Thoracic aorta endothelial cell (primary cell): ENCODE measurements at places on chromosomes 3 and 15. TPM values are rescaled to one million over a fixed set of nuclear protein-coding genes. Genes with fewer than 3 reads are reported as not detected.

Gene RBP2
- total RNA-seq = not detected in 2 replicates

Gene PPP1R14D
- total RNA-seq = not detected in 2 replicates

Gene ROPN1
- total RNA-seq = not detected in 2 replicates

Gene ATP10A
- under 0.01 TPM in 2 replicates for total RNA-seq

Gene NPAP1
- not detected in 2 replicates for total RNA-seq

Gene BDH1
- total RNA-seq = 3.9 and 8.9 TPM in 2 replicates

Gene SKOR1
- 0.07 TPM in 1 of 2 replicates, not detected in the other for total RNA-seq

Gene PP2D1
- not detected in 2 replicates for total RNA-seq

Gene CACNA1D
- under 0.01 TPM in 1 of 2 replicates, not detected in the other for total RNA-seq

Gene ANP32A
- 96.4 and 107 TPM in 2 replicates for total RNA-seq

Gene DNAH1
- 2.7 and 2.9 TPM in 2 replicates for total RNA-seq

Gene CLDN18
- total RNA-seq = not detected in 2 replicates

Gene RETNLB
- total RNA-seq = not detected in 2 replicates

Gene GATM
- total RNA-seq = 0.66 and 1.3 TPM in 2 replicates

Gene SH3GL3
- not detected in 2 replicates for total RNA-seq

Gene CD86
- not detected in 2 replicates for total RNA-seq

Gene NAALADL2
- total RNA-seq = 3.8 and 5.6 TPM in 2 replicates

Gene PRR23A
- not detected in 2 replicates for total RNA-seq

Gene COL6A5
- not detected in 2 replicates for total RNA-seq

Gene ARL14
- total RNA-seq = 0.22 TPM in 1 of 2 replicates, not detected in the other

Gene SLC28A2
- not detected in 2 replicates for total RNA-seq

Gene ZDHHC23
- total RNA-seq = 5.2 and 6.8 TPM in 2 replicates

Gene TNIK
- 55.2 and 61.7 TPM in 2 replicates for total RNA-seq

Gene VWA5B2
- total RNA-seq = under 0.01 TPM in 1 of 2 replicates, not detected in the other

Gene AADACL2
- total RNA-seq = not detected in 2 replicates

Gene SERINC4
- not detected in 2 replicates for total RNA-seq

Gene PTPN9
- total RNA-seq = 25.8 and 29.1 TPM in 2 replicates

Gene CADM2
- total RNA-seq = 0.07 TPM in 1 of 2 replicates, not detected in the other

Gene ALDH1L1
- total RNA-seq = not detected in 2 replicates

Gene RGMA
- total RNA-seq = 0.14 TPM in 1 of 2 replicates, not detected in the other

Gene PAK6
- total RNA-seq = not detected in 2 replicates

Gene TIMP4
- total RNA-seq = 0.14 TPM in 1 of 2 replicates, not detected in the other

Gene NR1I2
- not detected in 2 replicates for total RNA-seq

Gene CRTAP
- 155 and 221 TPM in 2 replicates for total RNA-seq

Gene DNAH12
- under 0.01 and 0.14 TPM in 2 replicates for total RNA-seq

Gene EFCC1
- total RNA-seq = 0.13 and 0.22 TPM in 2 replicates

Gene LMLN
- 6.5 and 8.8 TPM in 2 replicates for total RNA-seq

Gene ZFAND6
- 126 and 138 TPM in 2 replicates for total RNA-seq

Gene ROBO2
- total RNA-seq = under 0.01 TPM in 1 of 2 replicates, not detected in the other

Gene GOLGA6A
- not detected in 2 replicates for total RNA-seq

Gene NTRK3
- not detected in 2 replicates for total RNA-seq

Gene GATA2
- total RNA-seq = 24.5 and 38.3 TPM in 2 replicates

Gene SCN11A
- 0.14 and 0.27 TPM in 2 replicates for total RNA-seq

Gene SPESP1
- 2.1 and 3.4 TPM in 2 replicates for total RNA-seq

Gene RBMS3
- 49.6 and 51.3 TPM in 2 replicates for total RNA-seq

Gene SCG3
- not detected in 2 replicates for total RNA-seq

Gene GOLGA8O
- 0.13 and 0.29 TPM in 2 replicates for total RNA-seq

Gene CPNE4
- not detected in 2 replicates for total RNA-seq

Gene EFCAB12
- total RNA-seq = under 0.01 and 0.07 TPM in 2 replicates

Gene INSYN1
- 0.13 and 0.14 TPM in 2 replicates for total RNA-seq

Gene NR2E3
- 0.22 and 0.27 TPM in 2 replicates for total RNA-seq

Gene ESYT3
- under 0.01 and 0.07 TPM in 2 replicates for total RNA-seq

Gene CCDC54
- total RNA-seq = not detected in 2 replicates

Gene ZNF502
- 4.6 and 4.8 TPM in 2 replicates for total RNA-seq

Gene NRROS
- 7.4 and 15.9 TPM in 2 replicates for total RNA-seq

Gene KIF7
- total RNA-seq = 6.5 and 7.8 TPM in 2 replicates
